Peyer's patch (tissue), 4 donors: ENCODE measurements at places on chromosomes 11 and 22. TPM values are rescaled to one million over a fixed set of nuclear protein-coding genes. Genes with fewer than 3 reads are reported as not detected.

Gene LRRC51
- 6.7 TPM for total RNA-seq

Gene NECTIN1
- 16.5 TPM for total RNA-seq

Gene ANO1
- 3.5 TPM for total RNA-seq

Gene ACER3
- total RNA-seq: 24.2 TPM

Gene ATG2A
- 79.6 TPM for total RNA-seq

Gene SLC22A9
- not detected for total RNA-seq

Gene MGAT3
- 52.1 TPM for total RNA-seq

Gene UPK2
- not detected for total RNA-seq

Gene NCR3LG1
- 3.3 TPM for total RNA-seq

Gene IGSF9B
- 6.3 TPM for total RNA-seq

Gene UCP3
- total RNA-seq: 3.4 TPM

Gene PHLDB1
- 32.4 TPM for total RNA-seq

Gene PLAAT2
- 144 TPM for total RNA-seq

Gene KRTAP5-7
- total RNA-seq: not detected

Gene KCNJ1
- total RNA-seq: not detected

DNA sequence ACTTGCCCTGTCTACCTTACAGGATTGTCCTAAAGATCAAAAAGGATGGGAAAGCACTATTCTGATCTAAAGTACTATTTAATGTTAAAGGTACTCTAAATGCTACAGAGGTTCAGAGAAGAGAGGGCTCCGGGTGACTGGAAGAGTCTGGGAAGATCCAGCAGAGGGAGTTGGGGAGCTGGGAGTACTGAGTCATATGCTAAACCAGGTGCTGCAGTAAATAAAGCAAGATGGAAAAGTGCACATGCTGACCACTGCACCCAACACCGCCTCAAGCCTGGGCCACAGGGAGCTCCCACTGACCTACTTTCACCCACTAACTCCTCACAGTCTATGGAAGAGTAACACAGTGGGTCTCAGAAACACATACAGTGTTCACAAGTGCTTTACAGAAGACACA lies 49.3 kb downstream of the WT1 start:
- no peak for DNase-seq

GRCh38 chr11:40998920-40999319 lies 460.5 kb downstream of the LRRC4C start:
- no peak for DNase-seq

DNA sequence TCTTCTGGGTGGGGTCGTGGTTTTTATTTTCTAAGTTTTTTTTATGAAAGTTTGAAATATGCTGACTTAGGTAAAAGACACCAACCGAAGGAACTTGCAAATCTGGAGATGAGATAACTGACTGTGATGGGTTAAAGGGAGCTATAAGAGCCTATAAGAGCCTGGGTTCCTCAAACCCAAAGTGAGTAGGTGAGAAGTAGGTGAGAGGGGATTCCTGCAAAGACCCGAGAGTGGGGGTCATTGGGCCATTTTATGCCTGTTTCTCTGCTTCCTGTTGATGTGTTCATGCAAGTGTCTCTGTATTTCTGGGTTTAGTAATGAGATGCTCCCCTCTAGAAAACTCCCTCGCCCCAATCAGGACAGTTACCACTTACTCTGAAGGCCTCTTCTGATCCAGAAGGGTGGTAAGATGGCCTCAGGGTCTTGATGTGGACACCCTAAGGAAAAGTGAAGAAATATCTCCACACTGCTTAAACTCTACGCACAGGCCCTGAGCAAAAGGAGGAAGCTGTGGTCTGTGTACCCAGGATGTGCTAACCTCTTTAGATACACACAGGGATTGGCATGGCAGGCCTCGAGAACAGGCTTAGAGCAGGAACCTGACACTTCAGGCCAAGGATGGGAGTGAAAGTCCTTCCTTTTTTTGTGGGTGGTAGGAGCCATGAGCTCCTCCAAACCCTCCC lies 1.8 kb downstream of the FLI1 start:
- peak; percentile 84 for DNase-seq

DNA sequence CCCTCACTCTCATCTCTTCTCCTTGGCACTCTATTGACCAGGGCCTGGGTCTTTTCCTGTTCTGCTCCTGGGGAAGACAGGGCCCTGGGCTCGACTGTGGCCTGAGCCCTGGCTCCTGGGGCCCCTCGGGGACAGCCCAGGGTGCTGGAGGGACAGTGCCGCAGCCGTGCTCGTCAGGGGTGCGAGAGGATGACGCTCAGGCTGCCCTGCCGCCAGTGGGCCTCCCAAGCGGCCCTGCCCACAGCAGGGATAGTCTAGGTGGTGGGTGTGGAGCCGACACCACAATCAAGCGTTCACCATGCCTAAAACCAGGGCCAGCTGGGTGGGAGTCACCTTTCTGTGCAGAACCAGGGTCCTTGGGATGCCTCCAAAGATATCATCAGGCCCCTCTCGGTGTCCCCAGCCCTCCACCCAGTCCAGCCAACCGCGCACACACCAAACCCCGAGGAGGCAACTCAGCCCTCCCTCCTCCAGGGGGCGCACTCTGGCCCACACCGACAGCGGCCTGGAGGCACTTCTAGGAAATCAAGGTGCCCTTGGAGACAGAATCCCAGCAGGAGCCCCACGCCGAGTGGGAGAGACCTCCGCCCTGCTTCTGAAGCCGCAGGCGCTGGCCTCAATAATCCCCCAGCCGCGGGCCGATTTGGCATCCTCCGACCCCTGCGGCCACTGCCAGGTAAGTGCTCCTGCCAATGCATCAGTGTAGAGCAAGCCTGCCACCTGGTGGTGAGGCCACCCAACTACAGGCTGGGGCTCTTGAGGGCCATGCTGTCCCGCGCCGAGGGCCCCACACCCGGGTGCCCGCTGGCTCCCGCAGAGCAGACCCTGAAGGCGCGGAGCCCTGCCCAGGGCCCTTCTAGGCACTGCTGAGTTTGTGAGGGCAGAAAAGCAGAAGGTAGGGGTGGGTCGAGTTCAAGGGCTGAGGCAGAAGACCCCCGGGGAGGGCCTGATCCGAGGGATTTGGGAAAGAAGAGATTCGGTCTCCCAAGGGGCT lies 496.4 kb downstream of the BUD13 start:
- DNase-seq: peak; percentile 78

- no peak for DNase-seq
These were observed 143.7 kb downstream of the SNX19 start for GRCh38 chr11:130772266-130773227.

DNA sequence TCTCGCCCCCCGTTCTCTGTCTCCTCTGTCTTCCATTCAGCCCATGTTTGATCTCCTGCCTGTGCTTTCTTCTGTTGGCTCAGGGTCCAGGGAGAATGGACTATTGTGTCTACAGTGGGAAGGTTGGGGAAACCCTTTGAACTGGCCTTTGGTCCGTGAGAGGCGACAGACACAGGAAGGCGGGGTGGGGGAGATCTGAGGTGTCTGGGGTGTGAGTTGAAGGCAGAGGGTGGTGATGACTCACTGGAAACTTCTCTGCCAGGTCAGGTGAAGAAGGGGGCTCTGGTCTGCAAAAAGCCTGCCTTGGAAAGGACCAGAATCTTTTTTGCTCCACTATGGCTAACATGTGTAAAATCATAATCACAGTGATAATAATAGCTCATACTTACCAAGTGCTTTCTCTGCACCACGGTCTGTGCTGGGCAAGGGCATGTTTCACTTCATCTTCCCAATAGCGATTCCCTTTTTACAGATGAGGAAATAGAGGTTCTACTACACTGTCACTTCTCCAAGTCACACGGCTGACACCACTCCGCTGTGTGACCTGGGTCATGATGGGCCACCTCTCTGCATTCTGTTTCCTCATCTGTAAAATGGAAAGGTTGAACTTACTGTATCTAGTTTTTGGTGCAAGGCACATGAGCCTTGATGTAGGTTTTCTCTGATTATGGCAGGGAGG lies 99.8 kb upstream of the ALX4 start:
- no peak for DNase-seq

GRCh38 chr22:20211997-20212753 lies 55.9 kb downstream of the RTN4R start:
- no peak for DNase-seq

DNA sequence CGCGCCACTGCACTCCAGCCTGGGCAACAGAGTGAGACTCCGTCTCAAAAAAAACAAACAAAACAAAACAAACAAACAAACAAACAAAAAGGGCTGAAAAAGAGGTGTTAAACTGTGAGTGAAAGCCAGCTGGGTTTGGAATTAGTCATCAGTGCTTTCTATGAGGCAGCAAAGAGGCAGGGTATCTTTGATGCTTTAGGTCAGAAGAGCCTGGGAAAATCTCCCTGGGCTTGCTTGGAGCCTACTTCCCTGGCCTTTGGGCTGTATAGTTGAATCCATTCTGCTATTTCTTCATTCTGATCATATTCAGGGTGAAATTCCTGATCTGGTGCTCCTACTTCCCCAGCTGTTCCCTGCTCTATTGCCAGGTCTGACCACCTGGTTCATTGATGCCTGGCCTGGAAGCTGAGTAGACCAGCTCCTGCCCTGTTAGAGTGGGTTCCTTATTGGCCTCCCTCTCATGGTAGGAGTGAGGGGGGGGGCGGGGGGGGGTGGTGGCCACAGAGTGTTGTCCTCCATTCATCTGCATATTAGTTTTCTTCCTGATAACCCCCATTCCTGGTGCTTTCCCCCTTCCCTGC lies 65.6 kb downstream of the INSC start:
- no peak for DNase-seq

- DNase-seq: no peak
These were observed 136.7 kb downstream of the SPATA19 start for GRCh38 chr11:133708547-133709051.

- DNase-seq: no peak
These were observed 400.2 kb downstream of the KCNA4 start for GRCh38 chr11:29616611-29617010.

- DNase-seq: no peak
These were observed 107.4 kb downstream of the ZBTB16 start for GRCh38 chr11:114166897-114167323.

- no peak for DNase-seq
These were observed 165.1 kb downstream of the WNT11 start for GRCh38 chr11:76041208-76041607.

- no peak for DNase-seq
These were observed 50.5 kb downstream of the SWAP70 start for GRCh38 chr11:9714272-9714940.

DNA sequence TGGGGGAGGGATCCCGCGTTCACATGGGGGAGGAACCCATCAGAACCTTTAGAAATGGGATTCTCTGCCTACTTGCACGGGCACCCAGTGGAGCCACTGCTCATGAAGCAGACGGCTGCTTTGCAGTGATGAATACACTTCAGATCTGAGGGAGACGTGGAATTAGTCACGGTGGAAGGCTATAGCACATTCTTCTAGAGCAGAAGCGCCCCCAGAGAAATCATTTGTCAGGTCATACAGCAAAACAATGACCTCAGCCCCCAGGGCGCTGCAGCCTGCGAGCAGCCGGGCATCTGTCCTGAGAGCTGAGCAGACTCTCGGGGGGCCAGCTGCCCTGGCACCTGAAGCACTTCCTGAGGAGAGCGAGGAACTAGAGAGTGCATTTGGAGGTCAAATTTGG lies 12.7 kb downstream of the TP53AIP1 start:
- no peak for DNase-seq

DNA sequence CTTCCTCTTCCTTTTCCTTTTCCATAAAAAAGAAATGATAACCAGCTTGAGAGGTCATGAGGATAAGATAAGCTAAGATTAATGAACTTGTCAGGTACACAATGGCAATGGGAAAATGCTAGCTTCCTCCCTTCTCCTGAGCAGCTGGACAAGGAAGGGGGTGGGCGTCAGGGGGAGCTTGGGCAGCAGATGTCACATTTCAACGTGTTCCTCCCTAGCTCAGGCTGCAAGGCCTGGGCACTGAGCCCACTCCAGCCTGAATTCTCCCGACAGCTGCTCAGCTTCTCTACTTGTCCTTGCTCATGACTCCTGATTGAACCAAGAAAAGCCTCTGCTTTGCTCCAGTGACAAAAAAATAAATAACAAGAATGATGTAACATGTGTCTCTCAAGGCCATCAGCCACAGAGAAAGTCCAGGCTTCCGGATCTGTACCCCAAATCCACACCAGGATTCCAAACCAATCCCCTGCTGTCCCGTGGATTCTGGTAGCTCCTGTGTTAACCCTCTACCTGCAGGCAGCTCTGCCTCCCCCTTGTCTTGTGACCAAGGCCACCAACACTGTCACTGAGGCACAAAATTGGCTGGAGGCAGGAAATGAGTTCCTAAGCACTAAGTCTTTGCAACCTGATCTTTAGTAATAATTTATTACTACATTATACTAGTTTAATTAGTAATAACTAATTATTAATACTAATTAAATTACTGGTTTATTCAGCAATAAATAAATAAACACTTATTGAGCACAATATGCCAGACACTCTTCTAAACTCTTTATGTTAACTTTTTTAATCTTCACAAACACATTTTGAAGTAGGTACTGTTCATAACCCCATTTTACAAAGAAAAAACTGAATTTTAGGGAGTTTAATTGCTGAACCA lies 146.5 kb downstream of the CCDC34 start:
- no peak for DNase-seq

GRCh38 chr11:84799112-84799511 lies 828.0 kb downstream of the DLG2 start:
- no peak for DNase-seq

DNA sequence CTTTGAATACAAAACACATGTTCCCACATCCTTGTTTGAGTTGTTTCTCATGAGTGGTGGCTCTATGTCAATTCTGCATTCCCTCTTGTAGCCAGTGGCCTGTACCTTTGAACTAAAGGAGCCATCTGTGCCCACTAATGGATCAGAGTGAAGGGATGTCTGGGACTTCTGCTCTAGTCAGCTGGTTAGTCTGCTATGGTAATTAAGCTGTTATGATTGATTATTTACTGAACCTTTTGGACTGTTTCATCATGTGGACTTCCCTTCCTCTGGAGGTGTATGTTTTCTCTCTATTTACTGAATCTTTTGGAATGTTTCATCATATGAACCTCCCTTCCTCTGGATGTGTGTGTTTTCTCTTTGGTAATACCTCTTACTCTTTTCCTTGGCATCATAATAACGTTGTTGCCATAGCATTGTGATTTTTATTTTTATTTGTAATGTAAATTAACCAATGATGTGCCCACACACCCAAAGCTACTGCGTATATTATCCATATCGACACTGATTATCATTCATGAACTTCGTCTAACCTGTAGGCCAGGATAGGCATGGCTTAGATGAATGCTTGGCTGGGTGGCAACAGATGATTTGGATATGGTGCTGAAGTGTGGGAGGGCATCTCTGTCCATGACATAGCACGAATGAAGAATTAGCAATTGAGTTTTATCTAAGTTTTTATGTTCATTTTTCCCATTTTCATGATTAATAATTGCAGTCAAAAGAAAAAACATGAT lies 112.3 kb upstream of the SORL1-AS1 start:
- DNase-seq: no peak
